Ovary (tissue), 10 donors: ENCODE measurements at places on chromosomes 1 and 21. TPM values are rescaled to one million over a fixed set of nuclear protein-coding genes. Genes with fewer than 3 reads are reported as not detected.

DNA sequence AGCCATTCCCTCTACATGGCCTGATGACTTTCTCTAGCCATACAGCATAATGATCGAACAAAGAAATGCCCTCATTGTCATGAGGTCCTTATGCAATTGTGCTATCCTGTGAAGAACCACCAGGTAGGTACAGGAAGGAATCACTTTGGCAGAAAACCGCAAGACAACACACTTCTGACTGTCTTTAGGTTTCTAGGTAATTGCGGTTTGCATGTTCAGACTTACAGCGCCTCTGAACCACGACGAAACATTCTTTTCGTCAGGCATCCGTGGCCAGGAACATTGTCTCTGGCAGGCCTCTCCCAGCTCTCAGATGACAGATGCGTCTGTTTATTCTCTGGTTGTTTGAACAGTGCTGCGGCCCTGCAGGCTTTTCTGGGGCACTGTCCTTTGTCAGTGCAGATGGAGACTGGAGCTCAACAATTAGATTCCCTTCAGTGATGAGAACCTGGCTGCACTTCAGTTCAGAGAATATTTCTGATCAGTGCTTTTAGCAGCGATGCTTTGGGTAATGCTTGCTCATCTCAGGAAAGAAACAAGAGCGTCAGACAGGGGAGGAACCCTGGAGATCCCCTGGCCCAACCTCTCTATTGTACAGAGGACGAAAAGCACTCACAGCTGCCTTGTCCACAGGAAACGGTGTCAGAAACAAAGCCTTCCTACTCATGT, 63.4 kb downstream of the B3GALT5 start:
- no peak overlapping the region for H3K27ac ChIP-seq
- no peak for DNase-seq
- H3K36me3 ChIP-seq: no peaks in the 10 kb centered on the region

- no peaks in the 10 kb centered on the region for H3K4me1 ChIP-seq
- no peaks in the 10 kb centered on the region for H3K27me3 ChIP-seq
- no peaks in the 10 kb centered on the region for H3K36me3 ChIP-seq
- no peak overlapping the region for H3K27ac ChIP-seq
- H3K4me3 ChIP-seq: no peak overlapping the region
Observed at GRCh38 chr1:187871177-187871845, 1042.6 kb downstream of the PLA2G4A start.

GRCh38 chr1:210464519-210465039, 135.9 kb downstream of the HHAT start:
- DNase-seq: no peak
- H3K27ac ChIP-seq: no peak overlapping the region
- H3K4me3 ChIP-seq: no peak overlapping the region
- no peaks in the 10 kb centered on the region for H3K4me1 ChIP-seq

PRRX1 gene
- total RNA-seq: 57.1 TPM

RIT1 gene
- total RNA-seq: 23.0 TPM

- DNase-seq: no peak
- H3K4me3 ChIP-seq: no peak overlapping the region
Observed at GRCh38 chr1:74468982-74469603, 43.3 kb downstream of the LRRC53 start.
